ENCODE measurements at places on chromosomes 3 and 15.

DNA sequence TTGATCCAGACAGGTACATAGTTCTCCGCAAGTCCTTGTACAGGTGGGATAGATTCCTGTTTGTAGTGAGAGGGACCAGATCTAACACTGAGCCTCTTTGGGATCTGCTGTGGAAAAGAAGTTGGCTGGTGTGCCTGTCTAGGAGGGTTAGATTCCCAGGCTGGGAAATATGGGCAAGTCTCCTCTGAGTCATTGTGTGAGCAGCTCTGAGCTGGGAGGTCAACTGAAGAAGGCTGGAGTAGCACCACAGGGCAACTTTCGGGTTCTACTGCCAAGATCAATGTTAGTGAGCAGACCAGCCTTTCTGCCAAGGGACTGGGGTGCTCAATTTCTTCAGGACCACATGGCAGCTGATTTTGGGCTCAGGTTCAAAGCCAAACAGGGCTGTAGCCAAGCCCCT, 33.4 kb downstream of the CLDN1 start:
- no peak for DNase-seq

DNA sequence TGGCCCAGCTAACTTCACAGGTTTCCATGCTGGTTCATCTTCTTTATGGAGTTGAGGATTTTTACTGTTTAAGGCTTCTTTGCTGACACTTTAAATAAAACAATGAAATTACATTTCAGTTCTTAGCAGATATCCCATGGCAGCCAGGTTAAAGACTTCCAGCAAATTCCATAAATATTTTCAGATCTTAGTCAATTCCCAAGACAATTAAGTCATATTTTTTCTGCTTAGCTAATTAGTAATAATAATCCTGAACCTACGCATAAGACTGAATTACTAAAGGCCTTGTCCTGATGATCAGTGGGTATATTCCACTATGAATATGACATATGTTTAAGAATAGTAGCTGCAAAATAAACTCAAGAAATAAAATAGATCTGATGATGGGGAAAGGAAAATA, 83.3 kb downstream of the NR2E3 start:
- no peak for DNase-seq

DNA sequence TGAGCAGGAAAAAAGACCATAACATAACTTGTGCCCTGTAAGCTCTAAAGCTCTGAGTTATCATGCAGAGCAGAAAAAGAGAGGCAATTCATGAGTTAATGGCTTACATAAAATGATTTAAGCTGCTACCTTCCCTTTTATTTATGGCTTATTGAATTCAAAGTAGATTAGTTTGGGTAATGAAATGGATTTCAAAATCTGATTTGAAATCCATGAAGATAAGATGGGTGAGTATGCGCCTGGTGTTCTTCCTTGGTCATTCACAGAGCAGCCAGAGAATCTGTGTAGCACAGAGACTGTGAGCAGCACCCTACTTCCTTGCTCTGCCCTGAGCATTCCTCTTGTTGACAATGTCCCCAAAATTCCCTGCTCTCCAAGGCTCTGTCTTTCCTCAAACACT, 36.2 kb upstream of the MRPL3 start:
- no peak for DNase-seq

DNA sequence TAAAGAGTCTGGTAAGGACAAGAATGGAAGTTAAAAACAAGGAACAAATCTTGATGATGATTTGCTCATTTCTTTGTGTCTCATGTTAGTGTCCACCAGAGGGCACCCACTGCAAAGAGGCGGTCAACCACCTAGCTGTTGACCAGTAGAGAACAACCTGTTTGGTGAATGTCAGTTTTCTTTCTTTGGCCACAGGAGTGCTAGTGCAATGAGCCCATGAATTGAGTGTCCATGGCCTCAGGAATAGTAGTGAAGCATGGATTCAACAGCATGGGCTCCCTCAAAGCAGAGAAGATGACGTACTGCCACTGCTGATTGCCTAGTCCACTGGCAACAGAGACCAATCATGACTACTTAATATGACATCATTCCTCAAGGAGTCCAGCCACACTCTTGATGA, 10.7 kb upstream of the CNTN6 start:
- no peak for DNase-seq

GRCh38 chr3:30520699-30521098, 85.7 kb upstream of the TGFBR2 start:
- DNase-seq: no peak

- DNase-seq: no peak
Observed at GRCh38 chr15:33738941-33739664, 229.2 kb upstream of the CHRM5 start.

DNA sequence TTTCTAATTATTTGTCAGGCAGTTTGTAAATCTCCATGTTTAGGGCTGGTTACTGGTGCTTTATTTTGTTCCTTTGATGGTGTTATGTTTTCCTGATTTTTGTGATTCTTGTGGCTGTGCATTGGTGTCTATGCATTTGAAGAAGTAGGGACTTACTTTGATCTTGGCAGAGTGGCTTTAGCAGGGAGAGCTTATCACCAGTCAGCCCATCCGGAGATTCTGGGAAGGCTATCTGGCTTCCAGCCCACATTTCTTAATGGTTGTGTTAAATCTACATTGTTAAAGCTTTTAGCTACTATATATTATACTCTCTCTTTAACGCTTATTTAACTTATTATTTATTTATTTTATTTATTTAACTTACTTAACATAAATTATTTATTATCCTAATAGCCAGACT, 35.1 kb downstream of the FBXL2 start:
- DNase-seq: no peak

GRCh38 chr3:194472290-194472920, 14.4 kb downstream of the ATP13A3 start:
- DNase-seq: peak; percentile 64

DNA sequence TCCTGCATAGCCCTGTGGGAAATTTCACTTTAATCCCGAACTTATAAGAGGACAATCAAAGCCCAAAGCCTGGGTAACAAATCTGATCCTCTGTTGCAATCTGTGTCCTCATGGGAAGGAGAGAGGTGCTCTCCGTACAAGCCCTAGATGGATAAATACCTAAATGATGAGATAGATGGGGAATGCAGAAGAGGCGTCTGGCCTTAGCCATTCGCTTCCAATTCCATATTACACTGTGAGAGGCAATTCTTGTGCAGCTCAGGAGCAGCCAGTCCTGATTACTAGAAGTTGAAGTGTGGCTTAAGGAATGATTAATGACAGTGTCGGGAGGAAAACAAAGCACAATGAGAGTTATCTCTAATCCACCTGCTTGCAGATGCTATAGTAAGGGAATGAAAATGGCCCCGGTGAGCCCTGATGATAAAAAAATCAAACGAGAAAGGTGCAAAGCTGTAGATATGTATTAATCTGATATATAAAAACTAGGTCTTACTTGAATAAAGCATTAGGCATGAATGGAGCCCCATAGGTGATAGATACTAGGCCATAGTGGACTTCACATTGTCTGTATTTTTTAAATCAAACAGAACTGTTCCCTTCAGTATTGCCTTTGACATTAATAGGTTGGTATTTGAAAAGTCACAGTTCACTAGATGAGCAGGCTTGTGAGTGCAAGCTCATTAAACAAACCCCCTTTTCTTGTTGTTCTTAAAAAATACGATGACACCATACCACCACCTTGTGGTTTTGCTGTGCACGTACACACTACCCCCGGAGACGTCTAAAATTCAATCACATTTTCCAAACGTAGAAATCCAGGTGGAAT, 54.2 kb upstream of the TMCO5A start:
- peak; percentile 54 for DNase-seq

DNA sequence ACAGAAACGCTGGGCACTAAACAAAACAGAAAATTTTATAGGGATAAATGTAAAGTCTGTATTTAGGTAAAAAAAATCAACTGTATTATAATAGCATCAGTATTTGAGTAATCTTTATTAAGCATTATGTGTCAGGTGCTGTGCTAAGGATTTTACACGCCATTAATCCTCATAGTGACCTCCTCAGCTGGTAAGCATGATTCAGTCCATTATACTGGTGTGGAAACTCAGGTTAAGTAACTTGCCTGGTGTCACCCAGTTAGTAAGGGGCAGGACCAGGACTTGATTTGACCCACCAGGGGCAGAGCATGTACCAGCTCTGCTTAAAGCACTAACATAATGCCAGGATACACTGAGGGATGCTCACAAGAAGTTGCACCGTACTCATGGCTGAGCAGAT, 4.8 kb downstream of the MYO5C start:
- DNase-seq: no peak

DNA sequence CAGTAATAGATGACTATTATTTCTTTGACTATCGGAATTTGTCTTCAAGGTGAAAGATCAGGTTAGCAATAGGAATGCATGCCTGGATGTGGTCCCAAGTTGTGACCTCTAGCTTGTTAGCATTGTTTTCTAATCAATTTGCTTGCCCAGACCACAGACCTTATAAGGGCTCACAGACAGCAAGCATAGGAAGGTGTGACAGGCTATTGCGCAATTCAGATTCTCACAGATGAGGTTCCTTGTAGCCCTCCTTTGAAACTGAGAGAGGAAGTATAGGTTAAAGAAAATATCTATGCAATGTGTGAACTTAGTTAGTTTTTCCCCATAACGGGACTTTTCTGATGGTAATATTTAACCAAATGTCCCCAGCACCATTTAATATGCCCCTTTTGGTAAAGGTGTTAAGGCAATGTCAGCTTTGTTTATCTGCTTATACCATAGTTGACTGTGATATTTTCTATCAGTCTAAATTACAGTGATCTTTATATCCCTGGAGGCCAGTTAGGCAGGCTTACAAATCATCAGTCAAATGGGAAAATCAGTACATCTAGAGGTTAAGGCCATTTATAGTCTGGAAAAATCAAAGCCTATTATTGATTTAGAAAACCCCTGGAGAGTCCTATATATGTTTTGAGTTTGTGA, 168.1 kb upstream of the MBNL1 start:
- no peak for DNase-seq

- DNase-seq: no peak
Observed at GRCh38 chr3:134677196-134677986, 26.6 kb upstream of the KY start.

- no peak for DNase-seq
Observed at GRCh38 chr3:150760431-150761200, 2.4 kb downstream of the SIAH2 start.

GRCh38 chr15:48642795-48643194, 2.7 kb downstream of the FBN1 start:
- no peak for DNase-seq

- no peak for DNase-seq
Observed at GRCh38 chr3:193869221-193870201, 266.4 kb upstream of the HES1 start.

- DNase-seq: no peak
Observed at GRCh38 chr3:88703501-88704059, 403.8 kb upstream of the EPHA3 start.

DNA sequence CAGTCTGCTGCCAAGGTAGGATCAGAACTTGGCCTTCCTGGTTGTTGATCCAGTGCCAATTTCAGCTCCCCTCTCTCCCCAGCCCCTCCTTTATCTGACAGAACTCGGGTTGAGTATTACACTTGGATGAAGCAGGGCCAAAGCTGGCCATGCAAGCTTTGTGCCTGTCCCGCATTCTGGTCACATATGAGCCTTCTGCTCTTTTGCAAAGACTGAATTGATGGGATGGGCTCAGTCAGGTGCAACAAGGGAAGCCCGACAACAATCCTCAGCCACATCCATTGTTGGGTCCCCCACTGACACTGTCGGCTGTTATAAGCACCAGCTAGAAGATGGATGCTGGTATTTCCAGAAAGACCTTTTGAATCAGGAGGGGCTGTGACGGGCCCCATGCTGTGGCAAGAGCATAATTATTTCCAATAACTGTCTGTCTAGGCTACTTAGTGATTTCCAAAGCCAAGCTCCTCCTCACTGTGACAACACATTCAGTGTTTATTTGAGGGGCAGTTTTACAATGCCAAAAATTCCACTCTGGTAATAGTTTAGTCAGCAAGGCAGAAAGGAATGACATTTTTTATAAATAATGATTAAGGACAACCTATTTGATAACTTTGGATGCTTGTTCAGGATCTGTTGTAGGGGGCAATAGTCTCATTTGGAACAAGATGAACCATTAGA, 146.8 kb upstream of the FRMD4B start:
- DNase-seq: no peak

GRCh38 chr3:187504435-187504834, 136.2 kb downstream of the RTP4 start:
- DNase-seq: no peak
